ENCODE measurements at places on chromosomes 3 and 15.

DNA sequence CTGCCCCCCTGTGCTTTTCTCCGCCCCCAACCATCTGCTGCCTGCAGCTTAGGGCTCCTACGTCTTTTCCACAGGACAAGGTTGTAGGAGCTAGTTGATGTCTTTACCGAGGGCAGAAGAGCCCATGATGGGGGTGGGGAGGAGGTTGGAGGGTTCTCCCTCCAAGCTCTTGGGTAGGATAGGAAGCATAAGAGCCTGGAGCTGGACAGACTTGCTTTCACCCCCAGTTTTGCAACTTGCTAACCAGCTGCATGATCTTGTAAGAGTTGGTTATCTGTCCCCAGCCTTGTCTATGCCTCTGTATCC lies 856 bp downstream of the ABCF3 start:
- no peak for DNase-seq

DNA sequence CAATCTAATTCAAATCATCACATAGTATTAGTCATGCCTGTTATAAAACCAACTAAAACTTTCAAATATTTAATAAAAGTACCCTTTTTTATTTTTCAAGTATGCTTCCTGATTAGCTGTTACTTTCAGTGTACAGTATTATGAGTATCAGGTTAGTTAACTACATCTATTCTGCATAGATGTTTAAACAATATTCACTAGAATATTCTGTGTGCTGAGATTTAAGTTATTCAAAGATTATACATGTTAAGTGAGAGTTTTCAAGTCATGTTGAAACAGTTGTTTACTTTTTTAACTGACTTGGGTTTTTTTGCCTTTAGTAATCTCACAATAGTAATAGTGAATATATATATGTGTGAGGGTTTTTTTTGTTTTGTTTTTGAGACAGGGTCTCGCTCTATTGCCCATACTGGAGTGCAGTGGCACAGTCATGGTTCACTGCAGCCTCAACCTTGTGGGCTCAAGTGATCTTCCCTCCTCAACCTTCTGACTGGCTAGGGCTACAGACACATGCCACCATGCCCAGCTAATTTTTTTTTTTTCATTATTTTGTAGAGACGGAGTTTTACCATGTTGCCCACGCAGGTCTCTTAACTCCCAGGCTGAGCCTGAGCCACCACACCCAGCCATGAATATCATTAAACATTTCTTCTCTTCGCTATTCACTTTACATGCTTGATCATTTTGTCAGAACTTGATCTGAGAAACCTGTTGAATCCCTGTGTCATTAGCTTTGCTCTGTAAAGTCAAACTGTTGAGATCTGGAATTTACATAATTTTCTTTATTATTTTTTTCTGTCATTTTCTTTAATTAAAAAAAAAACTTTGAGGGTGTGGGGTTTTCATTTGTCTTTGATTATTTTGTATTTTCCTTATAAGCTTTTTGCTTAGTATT lies 286.2 kb upstream of the UBE2E1 start:
- DNase-seq: no peak

GRCh38 chr15:63238796-63239195 lies 38.6 kb upstream of the APH1B start:
- no peak for DNase-seq

DNA sequence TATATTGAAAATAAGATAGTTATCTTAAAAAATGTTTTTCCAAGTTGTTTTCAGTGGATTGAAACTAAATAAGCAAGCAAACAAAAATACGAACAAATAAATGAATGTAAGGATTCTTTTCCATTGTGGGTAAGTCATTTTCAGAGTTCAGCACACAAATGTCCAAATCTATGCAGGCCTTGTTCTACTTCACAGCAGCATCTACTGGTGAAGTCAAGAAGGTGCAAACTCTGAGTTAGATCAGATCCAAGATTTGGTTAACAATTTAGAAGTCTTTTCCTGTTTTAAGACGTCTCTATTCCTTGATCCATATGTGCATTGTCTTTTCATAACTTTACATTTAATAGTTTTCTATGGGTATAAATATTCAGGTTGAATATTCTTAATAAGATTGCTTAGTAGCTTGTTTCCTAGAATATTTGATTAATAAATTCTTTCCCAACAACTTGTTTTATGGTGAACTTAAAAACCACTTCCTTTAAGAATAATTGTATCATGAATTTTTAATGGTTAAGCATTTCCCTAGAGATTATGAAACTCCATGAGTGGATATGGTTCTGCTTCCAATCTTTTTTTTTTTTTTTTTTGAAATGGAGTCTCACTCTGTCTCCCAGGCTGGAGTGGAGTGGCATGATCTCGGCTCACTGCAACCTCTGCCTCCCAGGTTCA lies 10.5 kb downstream of the PTX3 start:
- no peak for DNase-seq

- DNase-seq: peak; percentile 0
Measured at GRCh38 chr3:166013073-166013679, 176.0 kb upstream of the BCHE start.

DNA sequence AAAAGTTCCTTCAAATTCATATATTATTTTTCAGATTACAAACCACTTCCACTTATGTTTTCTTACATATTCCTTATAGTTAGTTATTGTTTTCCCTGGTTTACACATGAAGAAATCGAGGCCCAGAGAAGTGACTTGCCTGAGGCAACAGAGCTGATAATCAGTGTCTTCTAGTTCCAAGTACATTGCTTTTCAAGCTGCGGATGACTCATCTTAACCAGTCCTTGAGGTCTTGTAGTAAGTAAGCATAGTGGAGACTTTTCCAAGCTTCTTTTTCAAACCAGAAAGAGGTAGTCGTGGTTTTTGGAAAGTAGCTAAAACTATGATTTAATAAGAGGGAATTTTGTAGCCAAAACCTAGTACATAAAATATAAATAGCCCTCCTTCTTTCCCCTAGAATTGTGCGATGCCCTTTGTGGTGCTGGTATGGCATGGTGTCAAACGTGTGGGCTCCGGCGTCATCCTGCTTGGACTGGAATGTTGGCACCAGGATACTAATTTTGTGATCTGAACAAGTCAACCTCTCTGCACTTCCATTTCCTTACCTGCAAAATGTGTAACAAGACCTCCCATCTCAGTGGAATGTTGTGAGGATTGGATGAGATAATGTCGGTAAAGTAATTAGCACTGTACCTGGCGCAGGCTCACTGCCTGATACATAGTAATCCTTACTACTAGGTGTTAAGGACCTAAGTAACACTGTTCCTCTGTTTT lies 19.0 kb upstream of the DLG1 start:
- no peak for DNase-seq

- no peak for DNase-seq
Measured at GRCh38 chr15:83063551-83063950, 3.5 kb downstream of the BTBD1 start.

DNA sequence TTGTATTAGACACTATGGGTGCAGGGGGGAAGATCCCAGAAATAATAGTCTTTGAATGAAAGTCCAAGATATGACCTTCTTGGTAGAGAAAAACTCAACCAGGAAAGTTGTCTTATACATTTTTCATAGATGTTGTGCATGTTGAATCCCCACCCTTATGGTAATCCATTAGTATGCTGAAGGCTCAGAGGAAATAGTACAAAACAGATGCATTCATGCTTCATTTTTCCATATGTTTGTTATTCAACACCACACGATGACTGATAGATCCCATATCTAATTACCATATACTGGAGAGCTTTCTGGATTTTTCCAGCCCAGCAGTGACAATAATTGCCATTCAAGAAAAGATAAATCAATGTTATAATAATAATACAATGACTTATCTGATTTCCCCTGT lies 487.4 kb downstream of the FGF12 start:
- no peak for DNase-seq
